ENCODE measurements at places on chromosomes 5 and 9.

DNA sequence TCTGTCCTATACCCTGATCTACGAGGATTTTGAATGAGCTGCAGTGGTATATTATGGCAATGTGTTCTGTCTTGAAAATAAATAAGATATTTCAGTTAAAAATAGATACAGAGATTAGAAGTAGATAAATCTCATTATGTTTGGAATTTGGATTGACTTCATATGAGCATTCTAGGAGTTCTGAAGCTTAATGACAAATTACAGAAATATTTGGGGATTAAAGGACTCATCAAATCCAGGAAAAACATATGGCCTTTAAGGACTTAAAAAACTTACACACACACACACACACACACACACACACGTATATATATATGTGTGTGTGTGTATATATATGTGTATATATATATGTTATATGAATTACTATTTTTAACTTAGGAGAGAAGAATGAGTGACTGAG, 446.9 kb upstream of the CD180 start:
- DNase-seq: no peak

DNA sequence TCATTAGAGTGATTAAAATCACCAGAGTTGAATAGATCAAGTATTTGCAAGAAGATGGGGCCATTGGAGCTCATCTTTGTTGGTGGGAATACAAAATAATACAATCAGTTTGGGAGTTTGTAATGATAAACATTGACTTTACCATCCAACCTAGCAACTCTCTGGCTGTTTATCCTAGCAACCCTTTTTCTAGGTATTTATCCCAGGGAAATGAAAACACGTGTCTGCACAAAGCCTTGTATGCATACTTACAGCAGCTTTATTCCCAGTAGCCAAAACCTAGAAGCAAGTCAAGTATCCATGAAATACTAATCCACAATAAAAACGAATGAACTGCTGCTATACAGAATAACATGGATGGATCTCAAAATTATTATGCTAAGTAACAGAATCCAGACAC, 152.7 kb upstream of the DAB2 start:
- DNase-seq: no peak

DNA sequence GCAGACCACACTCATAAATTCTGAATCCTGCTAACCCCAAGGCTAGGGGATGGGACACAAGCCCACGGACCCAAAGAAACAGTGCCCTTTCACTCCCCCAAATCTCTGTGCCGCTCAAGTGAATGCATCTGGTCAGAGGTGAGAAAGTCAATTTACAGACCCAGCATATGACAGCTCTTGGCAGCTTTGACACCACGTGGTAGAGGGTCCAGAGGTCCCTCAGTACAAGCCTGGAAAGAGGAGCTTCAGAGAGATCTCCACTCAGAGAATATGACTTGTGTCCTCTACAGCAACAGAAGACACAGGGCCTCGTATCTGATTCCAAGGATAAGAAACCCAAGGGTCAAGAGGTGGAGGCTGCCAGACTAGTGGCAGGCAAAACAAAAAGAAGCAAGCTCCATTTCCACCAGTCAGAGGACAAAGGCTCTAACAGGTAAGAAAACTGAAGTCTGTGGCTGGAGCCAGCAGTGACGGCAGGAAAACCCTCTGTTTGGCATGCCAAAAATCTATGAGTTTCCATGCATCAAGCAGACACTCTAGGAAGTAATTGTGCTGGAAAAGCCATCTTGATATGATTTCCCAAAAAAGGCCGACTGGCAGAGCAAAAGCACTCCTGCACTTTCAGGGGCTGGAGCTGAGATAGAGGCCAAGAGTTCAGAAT, 138.7 kb downstream of the UGCG start:
- DNase-seq: no peak

DNA sequence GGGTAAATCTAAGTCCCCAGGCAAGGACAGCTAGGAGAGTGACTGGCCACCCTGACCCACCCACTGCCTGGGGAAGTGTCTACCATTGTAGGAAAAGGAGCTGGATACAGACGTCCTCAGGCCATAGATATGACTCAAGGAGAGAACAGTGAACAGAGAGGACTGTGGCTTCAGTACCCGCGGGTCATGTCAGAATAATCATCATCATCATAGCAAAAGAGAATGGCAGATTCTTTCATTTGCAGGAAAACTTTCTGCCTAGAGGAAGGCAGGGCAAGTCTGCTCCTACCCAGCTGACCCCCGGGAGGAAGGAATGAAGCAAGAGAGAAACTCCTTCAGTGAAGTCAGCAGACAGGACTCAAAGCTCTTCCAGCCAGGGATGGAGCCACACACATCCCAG, 52.2 kb upstream of the UBTD2 start:
- DNase-seq: no peak

GRCh38 chr5:54874337-54875021, 110.9 kb downstream of the ESM1 start:
- DNase-seq: peak; percentile 84

DNA sequence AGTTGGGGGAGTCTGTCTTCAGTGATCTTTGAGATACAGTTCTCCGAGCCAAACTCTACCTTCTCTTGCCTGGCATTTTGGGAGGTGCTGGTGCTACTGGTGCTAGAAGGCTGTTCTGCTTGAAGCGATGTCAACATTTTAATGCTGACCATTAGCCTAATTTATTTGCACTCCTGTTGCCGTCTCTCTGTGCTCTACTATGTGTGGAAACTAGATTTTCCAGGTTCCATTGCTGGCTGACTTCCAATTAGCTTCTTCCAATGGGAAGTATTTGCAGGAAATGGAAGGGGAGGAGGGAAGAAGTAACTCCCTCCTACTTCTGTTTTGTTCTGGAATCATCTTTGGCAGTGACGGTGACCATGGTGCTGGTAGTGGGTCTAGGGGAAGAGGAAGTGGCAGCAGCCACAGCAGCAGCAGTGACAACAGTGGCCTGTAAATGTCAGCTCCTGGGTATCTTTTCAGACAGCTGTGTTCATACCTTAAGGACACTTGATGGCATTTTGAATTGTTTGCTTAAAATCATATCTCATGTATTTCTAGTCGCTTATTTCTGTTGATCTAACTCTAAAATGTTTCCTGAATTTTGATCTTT, 7.9 kb downstream of the TXNDC8 start:
- DNase-seq: peak; percentile 23

- no peak for DNase-seq
Observed at GRCh38 chr5:145141534-145141933, 693.6 kb downstream of the PRELID2 start.

DNA sequence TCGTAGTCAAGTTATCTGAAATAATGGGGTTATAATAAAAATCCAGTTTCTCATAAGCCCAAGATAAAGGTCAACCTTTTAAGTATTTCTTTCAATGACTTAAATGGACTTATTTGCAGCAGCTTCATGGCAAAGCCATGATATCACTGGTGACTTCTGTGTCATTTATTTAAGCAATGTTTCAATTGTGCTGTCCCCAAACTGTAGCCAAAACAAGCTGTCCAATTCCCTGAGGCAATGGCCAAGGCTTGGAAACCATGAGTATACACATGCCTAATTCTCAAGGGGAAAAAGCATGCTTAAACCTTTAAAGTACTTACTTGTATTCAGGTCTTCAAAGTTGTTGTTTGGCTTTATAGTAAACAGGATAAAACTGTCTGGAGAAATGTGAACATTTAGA, 376.4 kb upstream of the TNC start:
- DNase-seq: no peak

DNA sequence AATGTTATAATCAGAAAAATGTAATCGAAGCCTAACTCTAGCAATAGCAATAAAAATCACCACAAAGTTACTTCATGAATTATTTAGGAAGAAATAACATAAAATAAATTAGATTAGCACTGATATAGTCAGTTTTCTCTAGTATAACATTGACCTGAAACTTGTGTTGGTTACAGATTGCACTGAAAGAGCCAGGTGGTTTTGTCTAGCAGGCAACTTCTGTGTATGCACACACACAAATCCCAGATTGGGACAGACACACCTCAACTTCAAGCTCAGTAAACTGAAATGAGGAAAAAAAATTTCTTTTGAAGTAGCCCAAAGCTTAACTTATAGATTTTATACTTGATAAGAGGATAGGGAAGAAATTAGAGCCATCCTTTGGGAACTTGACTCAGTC, 129.3 kb downstream of the EFNA5 start:
- no peak for DNase-seq

- DNase-seq: no peak
Observed at GRCh38 chr9:122392714-122393113, 21.9 kb downstream of the PTGS1 start.

DNA sequence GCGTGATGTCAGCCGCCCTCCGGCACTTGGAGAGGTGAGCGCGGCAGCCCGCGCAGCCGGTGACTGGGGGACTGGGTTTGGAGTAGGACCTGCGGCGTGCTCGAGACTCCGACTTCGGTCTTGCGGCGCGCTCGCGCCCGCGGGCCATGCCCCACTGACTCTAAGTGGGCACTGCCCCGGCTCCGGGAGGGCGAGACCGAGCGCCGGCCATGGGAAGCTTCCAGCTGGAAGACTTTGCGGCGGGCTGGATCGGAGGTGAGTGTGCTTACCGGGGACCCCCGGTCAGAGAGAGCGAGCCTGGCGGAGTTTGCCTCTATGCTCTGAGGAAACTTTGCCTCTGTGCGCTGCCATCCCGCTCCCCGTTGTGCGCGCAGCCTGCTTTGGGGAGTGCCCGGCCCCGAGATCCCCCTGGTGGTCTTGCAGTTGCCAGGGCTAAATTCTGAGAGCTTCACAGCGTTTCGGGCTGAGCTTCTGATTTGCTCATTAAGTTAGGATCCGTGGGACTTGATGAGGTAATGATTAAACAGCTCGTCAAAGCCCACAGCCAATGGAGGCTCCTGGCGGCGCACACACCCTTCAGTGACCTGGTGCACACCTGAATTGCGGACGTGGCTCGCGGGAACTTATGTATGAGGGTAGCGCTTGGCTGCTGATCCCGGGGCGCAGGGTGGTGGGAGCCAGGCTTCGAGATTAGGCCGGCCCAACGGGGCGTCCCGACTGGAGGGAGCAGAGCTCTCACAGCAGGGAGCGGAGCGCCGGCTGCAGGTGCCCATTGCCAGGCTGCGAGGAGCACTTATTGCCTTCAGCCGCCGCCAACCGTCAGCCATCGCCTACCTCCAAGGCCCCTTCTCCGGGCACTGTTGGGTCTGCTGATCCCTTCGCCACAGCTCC, at the start of gene SLC25A48:
SLC25A48 (plus strand) TSS at position 25 of the 891 bp plus-strand sequence; CDS start at position 210, 185 bp downstream.
- no peak for DNase-seq

GRCh38 chr9:87071473-87071872, 124.2 kb upstream of the GAS1 start:
- no peak for DNase-seq

DNA sequence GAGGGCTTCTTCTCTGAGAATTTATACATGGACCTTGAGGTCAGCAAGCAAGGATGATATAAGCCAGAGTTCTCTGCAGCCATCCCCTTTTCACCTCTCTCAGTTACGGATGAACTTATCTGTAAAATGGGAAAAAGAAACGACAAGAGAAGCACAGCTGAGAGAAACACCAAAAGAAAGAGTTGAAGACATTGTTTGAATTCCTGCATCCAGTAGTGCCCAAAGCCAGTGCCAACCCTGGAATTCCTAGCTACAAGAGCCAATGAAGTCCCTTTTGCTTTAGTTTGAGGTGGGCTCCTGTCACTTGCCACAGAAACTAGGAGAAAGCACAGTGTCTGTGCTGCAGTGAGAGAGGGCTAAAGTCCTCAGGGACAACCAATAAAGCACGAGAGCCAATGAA, 6.6 kb upstream of the MOB3B start:
- DNase-seq: no peak

- peak; percentile 1 for DNase-seq
Observed at GRCh38 chr9:117034866-117035265, 347.8 kb downstream of the TRIM32 start.

DNA sequence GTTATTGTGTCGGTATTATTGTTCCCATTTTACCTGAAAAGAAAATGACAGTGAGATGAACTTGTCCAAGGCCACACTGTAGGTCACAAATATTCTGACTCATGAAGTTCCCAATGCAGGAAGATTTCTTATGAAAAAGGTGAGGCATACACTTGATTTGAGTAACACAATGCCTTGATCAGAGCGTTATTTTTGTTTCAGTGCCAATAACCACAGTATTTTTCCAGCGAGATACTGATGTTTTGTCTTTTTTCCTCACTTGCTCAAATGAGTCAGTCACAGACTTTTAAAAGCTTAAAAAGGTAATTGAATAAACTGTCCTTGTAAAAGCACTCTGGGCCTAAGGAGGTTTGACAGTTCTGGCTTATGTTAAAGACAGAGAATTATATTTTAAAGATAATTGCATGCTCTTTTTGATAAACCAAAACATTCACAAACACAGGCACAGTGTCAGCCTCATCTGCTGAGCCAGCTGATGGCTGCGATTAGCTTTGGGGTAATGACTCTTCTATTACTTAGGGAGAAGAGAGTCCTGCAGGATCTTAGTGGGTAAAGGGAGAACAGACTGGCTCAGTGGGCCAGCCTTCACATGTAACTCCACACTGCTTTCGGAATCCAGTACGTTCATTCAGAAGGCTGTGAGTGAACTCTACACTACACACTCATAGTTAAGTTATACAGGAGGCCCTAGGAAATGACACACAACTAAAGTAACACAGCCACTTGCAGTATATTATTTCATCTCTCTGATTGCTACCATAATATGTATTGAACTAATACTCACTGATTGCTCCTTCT, 165.5 kb upstream of the CD180 start:
- no peak for DNase-seq

- DNase-seq: no peak
Observed at GRCh38 chr9:33458444-33458843, 11.1 kb upstream of the AQP3 start.

- DNase-seq: no peak
Observed at GRCh38 chr5:110038297-110038997, 348.7 kb downstream of the MAN2A1 start.

- no peak for DNase-seq
Observed at GRCh38 chr9:81878530-81878929, 49.7 kb upstream of the SPATA31D4 start.

DNA sequence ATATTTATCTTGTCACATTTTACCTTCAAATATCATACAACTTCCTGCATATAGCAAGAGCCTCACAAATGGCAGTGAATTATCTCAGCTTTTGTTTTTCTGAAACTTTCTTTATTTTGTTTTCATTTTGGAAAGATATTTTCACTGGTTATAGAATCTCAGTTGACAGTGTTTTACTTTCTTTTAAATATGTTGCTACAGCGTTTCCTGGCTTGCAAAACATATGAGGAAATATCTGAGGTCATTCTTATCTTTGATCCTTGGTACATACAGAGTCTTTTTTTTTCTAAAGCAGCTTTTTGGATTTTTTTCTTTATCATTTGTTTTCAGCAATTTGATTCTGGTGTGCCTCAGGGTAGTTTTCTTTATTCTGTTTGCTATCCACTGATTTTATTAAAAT, 77.6 kb upstream of the CEP78 start:
- peak; percentile 26 for DNase-seq

GRCh38 chr9:134295101-134295745, 31.0 kb upstream of the RXRA start:
- DNase-seq: no peak
